ENCODE measurements at places on chromosomes 4 and X.

- no peak for DNase-seq
Measured at GRCh38 chr4:6092131-6092530, 73.9 kb upstream of the C4orf50 start.

GRCh38 chrX:10821293-10821692 is 200.9 kb upstream of the MID1 start:
- DNase-seq, result no peak

GRCh38 chr4:170227928-170228327 is 138.2 kb upstream of the AADAT start:
- DNase-seq, result no peak

- no peak for DNase-seq
Measured at GRCh38 chrX:66616944-66617343, 21.9 kb downstream of the EDA2R start.

DNA sequence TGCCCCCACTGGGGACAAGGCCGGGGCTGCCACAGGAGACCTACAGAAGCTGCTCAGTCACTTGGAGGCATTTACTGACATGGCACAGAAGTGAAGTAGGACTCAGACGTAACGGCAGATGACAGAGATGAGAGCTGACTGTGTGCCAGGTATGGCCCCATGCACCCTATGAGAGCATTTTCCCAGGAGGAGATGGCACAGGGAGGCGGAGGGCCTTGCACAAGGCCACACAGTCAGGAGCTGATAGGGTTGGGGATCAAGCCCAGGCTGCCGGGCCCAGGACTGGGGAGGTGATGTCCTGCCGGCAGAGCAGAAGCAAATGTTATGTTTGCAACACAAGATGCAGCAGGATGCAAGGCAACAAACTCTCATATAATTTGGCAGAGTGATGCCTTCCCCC is 34.1 kb downstream of the NAT8L start:
- DNase-seq, result no peak

GRCh38 chr4:189124149-189124758 is 816.4 kb upstream of the FRG1 start:
- peak; percentile 32 for DNase-seq

- DNase-seq, result no peak
Measured at GRCh38 chrX:275967-276580, 5.1 kb upstream of the PLCXD1 start.

DNA sequence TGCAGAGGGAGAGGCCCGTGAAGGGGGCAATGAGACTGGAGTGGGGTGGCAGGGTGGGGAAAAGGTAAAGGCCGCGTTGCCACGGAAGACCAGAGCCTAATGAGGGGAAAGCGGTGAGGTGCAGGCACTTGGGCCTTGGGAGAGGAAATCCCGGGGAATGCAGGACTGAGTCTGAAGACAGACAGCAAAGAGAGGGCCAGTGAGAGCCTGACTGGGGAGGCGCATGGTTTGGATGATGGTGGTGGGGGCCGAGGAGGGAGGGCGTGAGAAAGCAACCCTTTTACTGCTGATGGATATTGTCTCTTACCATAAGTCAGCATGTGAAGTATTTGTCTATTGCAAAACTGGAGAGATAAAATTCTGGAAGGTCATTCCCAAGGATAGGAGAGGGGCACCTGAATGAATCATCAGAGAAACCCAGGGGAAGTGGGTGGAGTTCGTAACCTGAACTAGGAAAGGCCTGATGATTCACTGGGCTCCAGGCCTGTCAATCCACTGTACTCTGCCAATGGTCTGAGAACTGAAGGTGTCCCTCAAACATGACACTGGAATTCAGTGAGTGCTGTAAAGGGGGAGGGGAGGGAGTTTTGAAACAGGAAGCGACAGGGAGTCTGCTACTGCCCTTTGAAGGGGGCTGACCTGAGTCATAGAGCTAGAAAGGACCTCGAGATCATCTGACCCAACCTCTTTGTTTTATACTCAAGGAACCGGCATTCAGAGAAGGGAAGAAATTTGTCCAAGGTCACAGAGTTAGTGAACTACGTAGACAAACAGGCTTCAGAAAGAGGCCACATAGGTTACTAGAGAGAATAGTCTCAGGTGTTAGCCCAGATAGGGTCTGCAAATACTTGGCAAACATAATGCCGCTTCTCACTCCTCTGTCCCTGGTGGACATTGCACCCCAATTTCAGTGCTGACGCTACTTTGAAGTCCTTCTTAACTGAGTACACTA is 52.2 kb downstream of the NALF2 start:
- no peak for DNase-seq

DNA sequence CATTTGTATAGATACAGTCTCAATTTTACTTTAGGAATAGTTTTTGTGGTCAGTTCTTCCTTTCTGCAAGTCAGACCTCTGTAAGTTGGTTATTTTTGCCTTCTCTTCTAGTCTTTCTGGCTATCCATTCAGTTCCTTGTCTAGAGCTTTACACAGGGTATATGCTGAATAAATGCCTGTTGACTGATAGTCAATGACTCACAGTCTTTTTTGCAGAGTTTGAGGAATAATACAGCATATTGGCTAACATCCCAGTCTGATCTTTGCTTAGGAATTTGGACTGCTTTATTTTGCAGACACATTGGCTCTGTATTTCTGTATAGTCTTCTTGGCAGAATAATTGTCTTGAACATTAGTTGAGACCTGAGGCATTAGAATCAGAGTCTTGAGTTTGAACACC is 132.4 kb downstream of the MAGEC1 start:
- DNase-seq, result no peak
